ENCODE measurements at places on chromosomes 3 and 15.
A peak's percentile ranks its signal among the peaks of the same experiment; 100 is the strongest.

GRCh38 chr3:32392536-32393302 lies 1.1 kb downstream of the CMTM7 start:
- DNase-seq, result no peak

DNA sequence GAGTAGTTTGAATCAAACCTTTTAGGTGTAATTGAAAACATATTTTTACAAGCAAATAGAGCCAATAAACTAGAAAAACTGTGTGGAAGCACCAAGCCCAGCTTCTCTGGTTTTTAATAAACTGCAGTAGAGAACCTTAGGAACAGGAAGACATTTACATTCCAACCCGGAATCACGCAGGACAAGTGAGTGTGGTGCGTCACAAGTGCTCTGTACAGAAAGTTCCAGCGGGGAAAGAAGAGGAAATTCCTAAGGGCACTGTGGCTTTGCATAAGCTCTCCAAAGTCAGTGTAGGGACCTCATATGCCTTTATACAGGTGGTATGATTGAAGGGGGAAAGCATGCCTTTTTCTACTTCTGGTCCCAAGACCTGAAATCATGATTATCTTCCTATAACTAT lies 21.6 kb downstream of the COL8A1 start:
- no peak for DNase-seq

- no peak for DNase-seq
These were observed 101.3 kb downstream of the LRRK1 start for GRCh38 chr15:101020451-101020850.

DNA sequence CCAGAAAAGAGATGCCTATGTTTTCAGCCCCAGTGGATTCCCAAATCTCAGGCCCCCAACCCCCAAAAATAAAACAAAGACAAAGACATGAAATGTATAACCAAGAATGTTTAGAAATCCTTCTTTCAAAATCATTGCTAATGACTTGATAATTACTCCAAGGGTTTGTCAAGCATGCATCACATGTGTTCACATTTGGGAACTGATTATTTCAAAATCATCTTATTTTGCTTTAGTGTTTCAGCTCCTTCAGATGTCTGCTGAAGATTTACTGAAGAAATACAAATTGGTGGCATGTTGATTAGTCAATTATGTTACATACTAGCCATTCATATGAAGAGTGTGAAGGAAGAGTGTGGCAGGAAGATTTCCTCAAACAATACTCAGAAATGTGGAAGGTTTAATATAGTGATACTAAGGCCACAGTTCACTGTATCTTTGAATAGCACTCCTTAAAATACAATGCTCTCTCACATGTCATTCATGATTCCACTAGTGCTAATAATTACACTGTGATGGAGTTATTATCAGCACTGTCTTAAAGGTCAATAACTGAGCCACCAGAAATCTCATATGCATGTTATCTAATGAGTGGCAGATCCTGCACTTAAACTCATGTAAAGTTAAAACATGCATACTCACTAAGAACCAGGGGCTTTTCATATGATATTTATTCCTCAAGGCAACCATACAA lies 134.5 kb upstream of the TGFBR2 start:
- no peak for DNase-seq

- peak; percentile 21 for DNase-seq
These were observed 30.8 kb upstream of the MAP3K13 start for GRCh38 chr3:185332026-185332735.

DNA sequence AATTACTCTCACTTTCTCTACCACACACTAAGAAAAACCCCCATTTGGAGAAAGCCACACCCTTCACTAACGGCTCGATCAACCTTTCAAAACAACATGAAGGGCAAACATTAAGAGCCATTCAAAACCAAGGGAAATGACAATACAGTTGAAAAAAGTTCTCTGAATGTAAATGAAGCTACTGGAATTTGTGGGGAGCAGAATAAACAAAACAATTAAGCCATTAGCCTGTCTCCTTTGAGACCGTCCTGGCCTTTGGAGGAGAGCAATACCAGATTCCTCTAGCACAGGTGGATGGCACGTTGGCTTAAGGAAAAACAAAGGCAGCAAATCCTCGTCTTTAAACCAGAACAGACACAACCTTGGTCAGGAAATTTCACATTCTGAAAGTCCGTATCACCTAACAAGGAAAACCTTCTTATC lies 18.7 kb downstream of the MYO1E start:
- DNase-seq, result no peak

GRCh38 chr3:192246847-192247559 lies 480.3 kb downstream of the FGF12 start:
- DNase-seq, result peak; percentile 75

DNA sequence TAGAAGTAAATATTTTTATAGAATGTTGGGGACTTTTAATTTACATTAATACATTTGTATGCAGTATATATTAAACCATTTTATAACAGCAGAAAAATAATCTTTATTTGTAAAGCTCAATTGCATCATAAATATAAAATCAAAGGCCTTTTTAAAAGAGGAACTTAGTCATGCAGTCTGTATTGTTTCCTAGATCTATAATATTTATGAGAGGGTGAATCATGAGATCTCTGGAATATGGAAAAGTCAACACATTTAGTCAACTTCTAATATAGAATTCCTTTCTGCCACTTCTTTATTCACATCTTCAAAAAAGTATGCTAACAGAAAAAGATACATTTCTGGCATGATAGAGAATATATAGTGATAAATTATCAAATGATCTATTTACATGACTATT lies 410.3 kb upstream of the ZNF385D start:
- no peak for DNase-seq

- DNase-seq, result no peak
These were observed 6.8 kb downstream of the GATA2 start for GRCh38 chr3:128486205-128486628.

- no peak for DNase-seq
These were observed 30.1 kb upstream of the ZNF502 start for GRCh38 chr3:44682182-44682896.

DNA sequence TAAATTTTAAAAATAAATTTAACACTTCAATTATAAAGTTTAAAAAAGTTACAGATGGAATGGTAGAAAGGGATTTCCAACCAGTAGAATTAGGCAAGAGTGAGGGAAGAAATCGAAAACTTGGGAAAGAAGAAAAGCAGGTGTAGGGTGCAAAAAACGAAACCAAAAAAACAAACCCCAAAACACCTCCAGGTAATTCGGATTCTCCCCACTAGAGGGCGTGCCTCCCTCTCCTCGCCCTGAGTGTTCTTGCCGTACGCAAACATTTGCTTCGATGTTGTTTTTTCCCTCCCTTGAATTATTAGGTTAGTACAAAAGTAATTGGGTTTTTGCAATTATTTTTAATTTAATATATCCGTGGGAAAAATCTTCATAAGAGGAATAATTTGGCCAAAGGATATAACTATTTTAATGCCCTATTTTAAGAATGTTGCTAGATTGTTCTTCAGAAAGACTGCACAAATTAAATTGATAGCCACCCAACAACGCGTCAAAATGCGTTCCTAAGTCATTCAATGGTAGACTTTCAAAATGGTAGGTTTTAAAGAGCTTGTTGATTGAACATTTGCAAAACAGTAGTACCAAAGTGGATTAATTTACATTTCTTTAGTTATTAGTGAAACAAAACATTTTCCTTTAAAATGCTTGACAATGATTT lies 63.7 kb downstream of the SLC30A4 start:
- DNase-seq, result peak; percentile 11

- peak; percentile 51 for DNase-seq
These were observed 72.0 kb upstream of the LSAMP start for GRCh38 chr3:116517308-116517707.

DNA sequence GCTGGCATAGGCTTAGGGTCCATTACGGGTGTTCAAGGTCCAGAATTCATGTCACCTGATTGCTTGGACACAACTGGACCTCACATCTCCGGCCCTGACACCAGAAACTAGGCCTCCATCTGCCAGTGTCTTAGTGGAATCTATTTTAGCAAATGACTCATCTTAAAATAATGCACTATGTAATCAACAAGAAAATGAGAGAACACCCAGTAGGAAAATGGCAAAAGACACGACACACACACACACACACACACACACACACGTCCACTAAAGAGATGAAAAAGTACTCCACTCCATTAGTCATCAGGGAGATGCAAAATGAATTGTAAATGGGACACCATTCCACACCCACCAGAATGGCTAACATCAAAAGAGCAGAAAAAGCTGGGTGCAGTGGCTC lies 11.2 kb downstream of the APBA2 start:
- DNase-seq, result no peak

GRCh38 chr3:165549665-165550064 lies 287.6 kb downstream of the BCHE start:
- DNase-seq, result peak; percentile 58

GRCh38 chr3:177830411-177830849 lies 633.1 kb upstream of the TBL1XR1 start:
- peak; percentile 74 for DNase-seq

DNA sequence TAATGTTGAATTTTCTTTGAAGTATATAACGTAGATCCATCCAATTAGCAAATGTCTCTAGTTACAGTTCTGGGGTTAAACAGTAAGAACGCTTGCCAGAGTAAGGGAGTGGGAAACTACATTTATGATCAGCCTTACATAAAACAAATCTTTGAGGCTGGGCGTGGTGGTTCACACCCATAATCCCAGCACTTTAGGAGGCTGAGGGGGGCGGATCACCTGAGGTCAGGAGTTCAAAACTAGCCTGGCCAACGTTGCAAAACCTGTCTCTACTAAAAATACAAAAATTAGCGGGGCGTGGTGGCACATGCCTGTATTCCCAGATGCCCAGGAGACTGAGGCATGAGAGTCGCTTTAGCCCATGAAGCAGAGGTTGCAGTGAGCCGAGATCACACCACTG lies 50.1 kb upstream of the GATM start:
- DNase-seq, result no peak

Measured in NCI-H524 (cell line).